ENCODE measurements at places on chromosomes 1 and 21. TPM values are rescaled to one million over a fixed set of nuclear protein-coding genes. Genes with fewer than 3 reads are reported as not detected.

DNA sequence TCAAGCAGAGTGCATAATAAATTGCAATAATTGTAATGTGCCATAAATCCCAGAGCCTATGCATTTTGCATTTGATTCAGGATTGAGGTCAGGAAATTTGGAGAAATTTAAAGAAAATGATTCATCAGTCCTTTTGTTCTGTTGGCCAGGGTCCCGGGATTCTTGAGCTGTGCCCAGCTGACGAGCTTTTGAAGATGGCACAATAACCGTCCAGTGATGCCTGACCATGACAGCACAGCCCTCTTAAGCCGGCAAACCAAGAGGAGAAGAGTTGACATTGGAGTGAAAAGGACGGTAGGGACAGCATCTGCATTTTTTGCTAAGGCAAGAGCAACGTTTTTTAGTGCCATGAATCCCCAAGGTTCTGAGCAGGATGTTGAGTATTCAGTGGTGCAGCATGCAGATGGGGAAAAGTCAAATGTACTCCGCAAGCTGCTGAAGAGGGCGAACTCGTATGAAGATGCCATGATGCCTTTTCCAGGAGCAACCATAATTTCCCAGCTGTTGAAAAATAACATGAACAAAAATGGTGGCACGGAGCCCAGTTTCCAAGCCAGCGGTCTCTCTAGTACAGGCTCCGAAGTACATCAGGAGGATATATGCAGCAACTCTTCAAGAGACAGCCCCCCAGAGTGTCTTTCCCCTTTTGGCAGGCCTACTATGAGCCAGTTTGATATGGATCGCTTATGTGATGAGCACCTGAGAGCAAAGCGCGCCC, 8.7 kb downstream of the PROX1 start:
- H3K27me3 ChIP-seq, result peaks cover 7% of the 10 kb centered on the region
- no peaks in the 10 kb centered on the region for H3K4me1 ChIP-seq
- no peaks in the 10 kb centered on the region for H3K36me3 ChIP-seq
- peak; percentile 86 for DNase-seq

GRCh38 chr1:184365699-184366098, 21.1 kb upstream of the C1orf21 start:
- H3K27me3 ChIP-seq, result no peaks in the 10 kb centered on the region
- H3K4me1 ChIP-seq, result peaks cover 2% of the 10 kb centered on the region

DNA sequence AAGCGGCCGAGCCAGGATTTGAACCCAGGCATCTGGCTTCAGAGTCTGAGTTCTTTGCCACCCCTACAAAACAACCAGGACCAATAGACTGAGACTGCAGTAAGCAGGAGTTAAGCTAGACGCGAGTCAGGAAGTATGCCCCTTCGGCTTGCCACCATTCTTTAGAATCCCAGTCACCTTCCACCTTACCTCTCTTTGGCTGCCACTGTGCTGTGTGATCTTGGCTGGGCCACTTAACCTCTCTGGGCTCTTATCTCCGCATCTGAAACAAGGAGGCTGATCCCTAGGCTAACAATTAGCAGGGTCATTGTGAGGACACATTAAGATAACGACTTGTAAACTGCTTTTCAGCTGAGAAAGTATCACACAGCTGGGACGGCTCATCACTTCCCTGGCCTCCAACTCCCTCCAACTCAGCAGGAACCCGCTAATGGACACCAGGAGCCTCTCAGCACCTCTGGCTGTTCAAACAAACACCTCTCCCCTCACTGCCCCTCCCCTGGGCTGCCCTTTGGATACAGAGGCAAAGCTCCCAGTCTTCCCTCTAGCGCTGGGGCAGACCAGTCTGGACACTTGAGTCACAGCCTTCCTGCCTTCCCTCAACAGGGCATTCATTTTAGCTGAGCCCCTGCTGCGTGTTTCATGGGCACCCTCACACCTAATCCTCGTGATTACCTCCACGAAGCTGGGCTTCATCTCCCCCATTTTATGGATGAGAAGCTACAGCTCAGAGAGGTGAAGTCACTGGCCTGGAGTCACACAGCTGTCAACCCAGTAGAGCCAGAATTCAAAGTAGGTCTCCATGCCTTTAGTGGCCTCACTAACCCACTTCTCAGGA, 83.2 kb downstream of the CAMK2N1 start:
- no peak for DNase-seq
- peaks cover 32% of the 10 kb centered on the region for H3K27me3 ChIP-seq
- no peak overlapping the region for H3K4me3 ChIP-seq
- no peak overlapping the region for H3K27ac ChIP-seq
- no peaks in the 10 kb centered on the region for H3K36me3 ChIP-seq
- no peaks in the 10 kb centered on the region for H3K4me1 ChIP-seq

- H3K27ac ChIP-seq, result no peak overlapping the region
- no peak for DNase-seq
- H3K36me3 ChIP-seq, result no peaks in the 10 kb centered on the region
These were observed 1.5 kb downstream of the DENND2C start for GRCh38 chr1:114668373-114668772.

DNA sequence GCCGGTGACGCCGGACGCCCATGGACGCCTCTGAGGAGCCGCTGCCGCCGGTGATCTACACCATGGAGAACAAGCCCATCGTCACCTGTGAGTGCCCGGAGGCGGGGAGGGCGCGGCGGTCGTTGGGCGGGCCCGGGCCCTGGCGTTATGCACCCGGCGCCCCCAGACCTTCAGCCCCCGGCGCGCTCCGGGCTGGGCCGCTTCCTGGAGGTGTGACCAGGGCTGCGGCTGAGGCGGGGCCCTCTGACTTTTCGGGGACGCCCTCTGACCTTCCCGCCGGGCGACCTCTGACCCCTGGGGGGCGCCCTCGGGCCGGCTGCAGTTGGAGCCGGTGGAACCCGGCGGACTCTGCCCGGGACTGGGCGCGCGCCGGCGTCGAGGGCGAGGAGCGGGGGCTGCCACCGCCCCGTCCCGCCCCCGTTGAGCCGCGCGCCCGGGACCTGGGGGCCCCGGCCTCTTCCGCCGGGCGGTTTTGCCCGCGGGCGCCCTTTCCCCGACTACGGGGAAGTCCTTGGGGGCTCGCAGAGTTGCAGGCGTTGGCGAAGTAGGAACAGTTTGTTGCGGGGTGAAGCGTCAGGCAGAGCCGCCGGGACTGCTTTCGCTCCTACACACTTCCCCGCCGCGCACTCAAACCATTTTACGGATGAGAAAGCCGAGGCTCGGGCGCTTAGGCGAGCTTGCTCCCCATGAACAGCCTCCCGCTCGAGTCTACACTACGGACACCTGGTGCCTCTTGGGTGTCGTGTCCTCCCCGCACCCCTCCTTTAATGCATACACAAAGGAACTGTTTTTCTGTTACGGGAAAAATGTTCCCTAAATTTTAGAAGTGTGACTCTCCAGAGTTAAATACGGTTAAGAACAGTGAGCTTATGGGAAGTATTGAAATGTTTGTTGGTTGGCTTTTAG, 618 bp downstream of the TRAPPC10 start:
- peak overlapping the region; percentile 90 for H3K4me3 ChIP-seq
- H3K27ac ChIP-seq, result peak overlapping the region; percentile 98
- DNase-seq, result peak; percentile 22
- H3K4me1 ChIP-seq, result no peaks in the 10 kb centered on the region

DNA sequence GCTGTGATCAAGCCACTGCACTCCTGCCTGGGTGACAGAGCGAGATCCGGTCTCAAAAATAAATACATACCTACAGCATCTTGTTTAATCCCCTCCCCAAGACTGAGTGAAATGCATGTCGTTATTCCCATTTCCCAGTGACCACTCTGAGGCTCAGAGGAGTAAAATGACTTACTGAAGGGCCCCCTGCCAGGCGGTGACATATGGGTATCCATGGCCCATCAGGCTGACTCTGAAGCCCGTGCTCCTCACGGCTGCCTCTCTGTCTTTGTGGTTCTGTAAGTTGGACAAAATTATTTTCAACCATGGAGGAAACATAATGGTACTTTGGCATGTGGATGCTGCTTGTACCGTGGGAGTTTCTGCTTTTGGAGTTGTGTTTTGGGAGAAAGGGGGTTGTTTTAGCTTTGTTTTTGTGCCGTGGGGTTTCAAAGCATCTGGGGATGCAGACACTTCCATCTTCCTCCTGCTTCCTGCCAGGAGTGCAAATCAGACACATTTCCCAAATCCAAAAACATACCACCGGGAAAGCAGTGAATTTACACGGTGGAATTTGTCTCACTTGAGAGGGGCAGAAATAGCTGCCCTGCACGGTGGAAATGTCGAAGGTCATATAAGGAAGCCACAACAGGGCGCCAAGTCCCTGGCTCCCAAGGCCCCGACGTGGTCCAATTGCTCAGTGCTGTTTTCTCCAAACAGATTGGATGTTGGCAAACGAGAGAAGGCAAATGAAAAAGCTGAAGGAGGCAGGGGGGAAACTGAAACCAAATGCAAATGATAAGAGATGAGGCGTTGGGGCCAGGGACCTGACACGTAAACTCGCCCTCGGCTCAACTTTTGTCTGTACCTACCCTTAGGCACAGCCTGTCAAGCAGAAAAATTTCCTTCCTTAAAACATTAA, 17.1 kb upstream of the PINK1 start:
- H3K4me3 ChIP-seq, result no peak overlapping the region
- no peak for DNase-seq
- H3K4me1 ChIP-seq, result no peaks in the 10 kb centered on the region

GRCh38 chr1:1430992-1431844, 4.3 kb upstream of the VWA1 start:
- no peak for DNase-seq
- H3K4me3 ChIP-seq, result no peak overlapping the region
- H3K27me3 ChIP-seq, result no peaks in the 10 kb centered on the region
- peak overlapping the region; percentile 69 for H3K27ac ChIP-seq
- no peaks in the 10 kb centered on the region for H3K36me3 ChIP-seq

DNA sequence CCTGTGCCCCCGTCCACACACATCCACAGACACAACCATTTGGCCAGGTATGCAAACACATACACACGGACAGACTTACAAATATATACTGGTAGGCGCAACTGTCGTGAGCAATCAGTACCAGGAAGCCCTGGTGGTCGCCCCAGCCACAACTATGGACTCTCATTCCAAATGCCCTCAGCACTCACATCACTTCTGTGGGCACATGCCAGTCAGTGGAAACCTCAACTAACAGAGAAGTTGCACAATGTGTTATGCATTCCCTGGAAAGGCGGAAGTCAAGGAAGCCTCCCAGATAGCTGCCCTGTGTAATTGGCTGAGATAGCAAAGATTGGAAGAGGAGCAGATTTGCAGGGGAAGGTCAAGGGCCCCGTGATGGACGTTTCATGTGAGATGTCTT, 1.4 kb upstream of the HEYL start:
- DNase-seq, result no peak
- peaks cover 7% of the 10 kb centered on the region for H3K4me1 ChIP-seq
- H3K27ac ChIP-seq, result no peak overlapping the region

DNA sequence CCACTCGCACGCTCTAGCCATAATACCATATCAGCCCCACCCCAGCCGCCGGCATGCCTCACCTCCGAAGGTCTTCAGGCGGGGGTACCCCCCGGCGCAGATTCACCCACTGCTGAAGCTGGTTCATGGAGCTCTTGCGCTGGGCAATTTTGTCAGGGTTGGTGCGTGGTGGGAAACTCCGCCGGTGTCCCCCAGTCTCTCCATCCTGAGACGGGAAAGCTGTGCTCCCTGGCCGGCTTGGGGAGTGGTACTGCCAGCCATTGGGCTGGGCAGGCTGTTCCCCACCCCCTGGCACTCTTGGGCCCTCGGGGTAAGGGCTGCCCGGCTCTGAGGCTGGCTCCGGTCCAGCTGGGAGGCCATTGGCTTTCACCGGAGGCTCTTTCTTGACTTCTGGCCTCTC, 45.4 kb upstream of the GOLT1A start:
- no peaks in the 10 kb centered on the region for H3K4me1 ChIP-seq
- no peaks in the 10 kb centered on the region for H3K36me3 ChIP-seq
- no peak for DNase-seq
- no peaks in the 10 kb centered on the region for H3K27me3 ChIP-seq
- H3K4me3 ChIP-seq, result no peak overlapping the region

The KRTAP22-2 gene
- polyA plus RNA-seq, result not detected

The AVPR1B gene
- not detected for polyA plus RNA-seq

The LCE3B gene
- polyA plus RNA-seq, result not detected

The KCNH1 gene
- polyA plus RNA-seq, result 0.02 TPM

The OR2T11 gene
- not detected for polyA plus RNA-seq

The LSM10 gene
- polyA plus RNA-seq, result 70.6 TPM

The COL16A1 gene
- 16.5 TPM for polyA plus RNA-seq

All from lung (tissue), 17 donors.